ENCODE measurements at places on chromosomes 16 and 17.

DNA sequence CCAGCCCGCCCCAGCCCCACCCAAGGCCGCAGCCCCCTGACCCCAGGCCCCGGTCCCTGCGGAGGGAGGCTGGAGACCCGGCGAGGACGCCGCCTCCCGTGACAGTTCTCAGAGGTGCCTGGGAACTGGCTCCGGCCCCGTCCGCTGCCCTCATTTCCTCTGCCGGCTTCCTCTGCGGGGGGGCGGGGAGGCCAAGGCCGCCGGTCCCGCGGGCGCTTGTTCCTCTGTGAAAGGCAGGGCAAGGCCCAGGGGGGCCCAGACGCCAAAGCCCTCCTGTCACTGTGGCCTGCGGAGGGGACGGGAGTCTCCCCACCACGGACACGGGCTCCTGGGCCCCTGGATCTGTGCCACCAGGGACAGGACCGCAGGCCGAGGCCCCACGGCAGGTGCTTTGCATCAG lies 5.0 kb upstream of the PVALEF start:
- DNase-seq = no peak

GRCh38 chr16:78994135-78994745 lies 606.3 kb downstream of the MAF start:
- DNase-seq = no peak

DNA sequence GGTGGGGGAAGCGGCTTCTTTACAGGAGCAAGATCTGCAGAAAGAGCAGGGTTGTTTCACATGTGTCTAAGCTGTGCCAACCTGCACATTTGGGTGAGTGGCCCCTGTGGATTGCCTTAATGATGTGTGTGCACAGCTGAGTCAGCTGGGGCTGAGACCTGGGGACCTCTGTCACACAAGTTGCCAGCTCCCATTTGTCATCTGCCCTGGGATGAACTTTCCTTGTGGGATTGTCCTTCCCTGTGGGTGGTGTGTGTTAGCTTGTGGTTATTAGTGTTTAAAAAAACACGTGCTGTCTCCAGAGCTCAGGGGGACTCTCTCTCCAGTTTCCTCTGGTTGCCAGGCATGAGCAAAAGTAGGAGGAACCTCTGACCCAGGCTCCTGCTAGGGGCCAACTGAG lies 400.5 kb upstream of the CCL2 start:
- DNase-seq = no peak

DNA sequence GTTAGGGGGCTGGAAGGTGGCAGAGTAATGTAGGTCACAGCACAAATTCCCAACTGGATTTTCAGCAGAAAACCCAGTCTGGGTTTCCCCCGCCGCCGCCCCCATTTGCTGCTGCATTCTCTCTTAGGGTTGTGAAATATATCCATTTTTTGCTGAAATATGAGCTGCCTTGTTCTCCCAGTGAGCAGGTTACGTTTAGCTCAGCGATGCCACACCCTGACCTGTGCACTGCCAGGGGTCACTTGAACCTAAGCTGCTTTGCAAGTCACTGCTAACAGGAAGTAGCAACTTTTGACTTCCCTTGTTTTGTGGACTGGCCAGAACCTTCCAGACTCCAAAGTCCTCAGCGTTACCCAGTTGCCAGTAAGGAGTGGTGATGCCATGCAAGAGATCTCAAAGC lies 274.1 kb downstream of the CPPED1 start:
- no peak for DNase-seq

GRCh38 chr17:31339906-31340661 lies 18.7 kb upstream of the EVI2A start:
- peak; percentile 87 for DNase-seq

DNA sequence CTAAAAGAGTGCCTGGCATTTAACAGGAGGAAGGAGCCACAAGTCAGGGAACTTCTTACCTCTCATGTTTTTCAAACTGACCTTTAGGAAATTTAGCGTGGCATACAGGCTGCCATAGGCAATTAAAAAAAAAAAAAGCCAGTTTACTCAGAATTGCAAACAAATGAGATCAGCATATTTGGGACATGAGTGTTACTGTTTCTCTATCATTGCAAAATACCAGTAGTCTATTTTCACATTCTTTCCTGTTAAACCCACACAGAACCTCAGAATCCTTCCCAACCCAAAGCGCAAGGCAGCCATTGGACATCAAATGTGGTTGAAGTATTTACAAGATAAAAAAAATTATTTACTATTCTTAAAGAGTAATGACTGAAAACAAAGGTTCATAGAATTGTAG lies 366.4 kb upstream of the DYNLRB2 start:
- DNase-seq = no peak

DNA sequence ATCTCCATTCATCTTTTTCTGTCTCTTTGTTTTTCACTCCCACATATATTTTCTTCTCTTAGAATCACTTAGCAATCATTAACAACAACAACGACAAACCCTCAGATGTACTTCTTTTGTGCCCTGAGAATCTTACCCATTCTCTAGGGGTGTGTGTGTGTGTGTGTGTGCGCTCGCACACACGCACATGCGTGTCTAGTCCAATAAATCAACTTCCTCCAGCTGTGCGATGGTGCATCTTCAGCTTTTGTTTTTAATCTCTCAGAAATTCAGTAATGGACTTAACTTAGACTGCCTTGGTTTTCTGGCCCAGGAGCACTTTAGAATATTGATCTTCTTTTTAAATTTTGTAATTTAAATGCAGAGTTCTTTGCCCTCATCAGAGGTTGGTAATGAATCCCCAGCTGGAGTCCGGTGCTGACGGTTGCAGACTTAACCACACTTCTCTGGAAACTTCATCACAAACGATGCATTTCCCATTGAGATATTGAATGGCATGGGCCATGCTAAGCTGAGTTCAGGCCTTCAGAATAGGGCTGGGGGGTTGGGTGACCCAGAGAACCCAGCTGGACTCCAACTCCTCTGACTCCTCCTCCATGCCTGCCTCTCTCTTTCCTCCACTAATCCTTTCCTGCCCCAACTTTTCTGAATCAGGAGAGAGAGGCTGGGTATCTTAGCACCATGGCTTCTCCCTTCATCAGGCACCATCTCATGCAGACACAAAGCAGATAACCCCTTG lies 193.9 kb downstream of the ZNF18 start:
- DNase-seq = no peak

DNA sequence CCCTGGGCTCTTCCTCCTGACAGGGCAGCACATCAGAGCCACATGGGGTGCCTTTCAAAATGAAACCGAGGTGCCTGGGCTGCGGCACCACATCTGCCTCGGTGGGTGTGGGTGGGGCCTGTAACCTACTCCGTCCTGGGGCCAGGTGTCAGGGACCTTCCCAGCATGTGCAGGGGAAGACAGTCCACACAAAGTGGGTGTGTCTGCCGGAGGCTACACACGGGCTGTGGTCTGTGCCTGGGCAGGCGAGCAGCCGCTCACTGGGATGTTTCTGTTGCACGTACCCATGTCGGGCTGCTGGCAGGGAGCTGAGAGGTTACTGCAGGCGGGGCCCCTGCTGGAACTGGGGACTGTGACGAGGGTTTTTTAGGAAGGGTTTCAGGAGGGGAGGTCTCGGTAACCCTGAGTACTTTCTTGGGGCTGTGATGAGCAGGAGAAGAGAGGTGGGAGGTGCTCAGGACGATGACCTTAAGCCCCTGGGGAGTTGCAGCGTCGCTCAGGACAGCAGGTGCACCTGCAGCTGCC lies 351.2 kb downstream of the SEC14L1 start:
- no peak for DNase-seq

DNA sequence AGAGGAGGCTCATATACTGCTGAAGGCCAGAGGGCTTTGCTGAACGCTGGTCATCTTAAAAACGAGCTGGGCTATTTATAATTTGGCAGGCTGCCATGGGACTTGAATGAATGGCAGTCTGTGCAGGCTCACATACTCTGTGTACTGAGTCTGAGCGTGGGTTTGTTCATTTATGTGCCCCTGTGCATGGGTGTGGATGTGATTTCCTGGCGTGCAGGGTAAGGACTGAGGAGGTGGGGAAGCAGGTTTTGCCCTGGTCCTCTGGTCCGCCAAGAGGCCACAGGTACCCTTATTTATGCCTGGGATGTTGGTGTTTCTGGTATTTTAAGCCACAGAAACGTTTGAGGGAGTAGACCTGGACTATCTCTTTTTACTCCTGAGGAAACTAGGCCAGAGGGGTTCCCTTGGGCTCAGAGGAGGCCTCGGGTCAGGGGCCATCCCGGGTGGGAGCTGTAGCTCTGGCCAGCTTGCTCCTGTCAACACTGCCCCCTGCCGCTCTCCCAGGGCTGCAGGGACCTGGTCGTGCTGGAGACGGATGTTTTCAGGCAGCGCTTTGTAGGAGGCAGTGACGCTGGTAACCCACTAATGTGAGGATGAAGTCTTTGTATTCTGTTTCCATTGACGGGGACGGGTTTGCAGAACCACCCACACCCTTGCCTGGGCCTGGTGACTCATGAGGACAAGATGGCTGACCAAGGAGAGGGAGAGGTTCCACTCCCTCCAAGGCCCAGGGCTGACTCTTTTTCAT lies 184.4 kb downstream of the MSI2 start:
- DNase-seq = peak; percentile 25

DNA sequence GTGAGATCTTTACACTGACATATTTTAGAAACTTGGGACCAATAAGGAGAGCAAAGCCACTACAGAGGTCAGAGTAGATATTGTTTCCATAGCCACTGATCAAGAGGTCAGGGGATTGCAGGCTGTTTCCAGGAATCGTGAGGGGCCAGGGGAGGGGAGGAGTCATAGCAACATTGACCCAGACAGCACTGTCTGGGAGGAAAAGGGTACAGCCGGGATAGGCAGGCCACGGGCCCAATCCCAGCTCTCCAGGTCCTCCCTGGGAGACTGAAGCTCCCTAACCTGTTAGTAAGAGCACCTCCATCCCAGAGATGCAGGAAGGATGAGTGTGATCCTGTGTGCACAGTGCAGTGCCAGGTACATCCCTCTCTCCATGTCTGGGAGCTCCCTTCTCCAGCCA lies 48.5 kb upstream of the TMEM132E start:
- DNase-seq = peak; percentile 14

DNA sequence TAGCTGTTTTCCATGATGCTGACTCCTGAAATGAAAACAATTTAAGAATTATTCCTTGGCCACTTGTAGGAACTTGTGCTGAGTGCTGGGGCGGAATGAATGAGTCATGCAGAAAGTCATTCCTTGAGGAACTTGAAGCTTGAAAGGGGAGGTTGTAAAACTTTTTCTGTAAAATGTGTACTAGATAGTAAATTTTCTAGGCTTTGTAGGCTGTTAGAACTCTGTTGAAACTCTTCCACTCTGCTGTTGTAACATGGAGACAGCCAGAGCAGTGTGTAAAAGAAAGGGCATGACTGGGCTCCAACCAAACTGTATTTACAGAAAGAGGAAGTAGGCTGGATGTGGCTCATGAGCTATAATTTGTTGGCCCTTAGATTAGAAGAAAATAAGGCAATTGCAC lies 46.1 kb downstream of the ABCA8 start:
- DNase-seq = peak; percentile 92

DNA sequence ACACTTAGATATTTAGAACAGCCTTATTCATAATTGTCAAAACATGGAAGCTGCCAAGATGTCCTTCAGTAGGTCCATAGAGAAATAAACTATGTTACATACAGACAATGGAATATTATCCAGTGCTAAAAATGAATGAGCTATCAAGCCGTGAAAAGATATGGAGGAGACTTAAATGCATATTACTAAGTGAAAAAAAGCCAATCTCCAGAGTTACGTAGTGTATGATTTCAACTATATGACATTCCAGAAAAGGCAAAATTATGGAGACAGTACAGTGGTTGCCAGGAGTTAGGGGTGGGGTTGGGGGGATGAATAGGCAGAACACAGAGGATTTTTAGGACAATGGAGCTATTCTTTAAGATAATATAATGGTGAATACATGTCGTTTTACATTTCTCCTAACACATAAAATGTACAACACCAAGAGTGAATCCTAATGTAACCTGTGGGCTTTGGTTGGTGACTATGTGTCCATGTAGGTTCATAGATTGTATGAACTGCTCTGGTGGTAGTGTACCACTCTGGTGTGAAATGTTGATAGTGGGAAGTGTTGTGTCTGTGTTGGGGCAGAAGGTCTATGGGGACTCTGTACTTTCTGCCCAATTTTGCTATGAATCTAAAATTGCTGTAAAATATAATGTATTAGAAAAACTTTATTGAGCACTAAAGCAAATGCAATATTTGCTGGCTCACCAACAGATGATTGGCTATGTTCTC lies 122.6 kb downstream of the USP22 start:
- DNase-seq = no peak

DNA sequence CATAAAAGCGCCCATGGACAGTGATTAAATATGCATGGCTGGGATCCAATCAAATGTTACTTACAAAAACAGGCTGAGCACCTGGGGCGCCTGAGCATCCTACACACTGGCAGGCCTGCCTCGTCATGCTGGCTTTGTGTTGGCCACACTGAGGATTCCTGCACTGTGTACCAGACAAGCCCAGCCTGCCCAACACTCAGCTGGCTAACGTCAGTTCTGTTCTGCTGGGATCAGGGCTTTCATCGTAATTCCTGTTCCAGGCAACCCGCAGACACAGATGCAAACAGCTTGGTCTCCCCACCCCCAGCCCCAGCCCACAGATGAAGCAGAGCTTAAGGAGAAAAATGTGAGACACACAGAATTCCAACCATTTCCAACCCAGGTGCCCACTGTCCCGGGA lies 30.7 kb downstream of the PIMREG start:
- DNase-seq = no peak

DNA sequence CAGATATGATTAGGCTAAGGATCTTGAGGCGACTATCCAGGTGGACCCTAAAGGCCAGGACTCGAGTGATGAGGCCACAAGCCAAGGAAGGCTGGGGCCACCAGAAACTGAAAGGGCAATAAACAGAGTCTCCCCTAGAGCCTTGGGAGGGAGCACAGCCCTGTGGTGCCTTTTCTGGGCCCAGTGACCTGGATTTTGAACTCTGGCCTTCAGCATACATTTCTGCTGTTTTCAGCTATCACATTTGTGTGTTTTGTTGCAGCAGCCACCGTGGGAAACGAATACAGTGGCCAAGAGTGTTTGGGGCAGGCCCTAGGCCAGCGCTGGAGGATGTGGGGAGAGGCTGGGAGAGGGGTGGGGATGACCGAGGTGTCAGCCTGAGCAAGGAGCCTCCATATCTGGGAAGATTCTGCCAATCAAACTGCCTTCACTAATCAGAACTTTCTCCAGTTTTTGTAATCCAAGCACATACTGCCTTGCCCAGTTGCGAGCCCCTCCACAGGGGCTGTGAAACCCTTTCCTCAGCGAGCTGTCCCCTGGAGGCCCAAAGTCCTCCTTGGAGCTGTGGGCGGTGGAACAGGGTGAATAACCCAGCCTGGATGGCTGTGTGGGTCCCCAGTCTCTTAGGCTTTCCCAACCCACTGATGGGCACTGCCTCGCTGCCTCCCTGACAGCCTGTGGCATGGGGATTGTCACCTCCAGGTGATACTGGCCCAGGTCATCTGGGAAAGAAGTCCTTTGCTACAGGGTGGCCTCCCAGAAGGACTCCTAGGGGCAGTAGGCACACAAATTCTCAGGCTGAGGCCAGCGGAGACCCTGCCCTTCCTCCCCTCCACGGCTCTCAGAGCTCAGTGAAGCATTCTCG lies 16.8 kb downstream of the B9D1 start:
- no peak for DNase-seq
